ENCODE measurements at places on chromosomes 1 and 21. TPM values are rescaled to one million over a fixed set of nuclear protein-coding genes. Genes with fewer than 3 reads are reported as not detected.
A peak's percentile ranks its signal among the peaks of the same experiment; 100 is the strongest.

DNA sequence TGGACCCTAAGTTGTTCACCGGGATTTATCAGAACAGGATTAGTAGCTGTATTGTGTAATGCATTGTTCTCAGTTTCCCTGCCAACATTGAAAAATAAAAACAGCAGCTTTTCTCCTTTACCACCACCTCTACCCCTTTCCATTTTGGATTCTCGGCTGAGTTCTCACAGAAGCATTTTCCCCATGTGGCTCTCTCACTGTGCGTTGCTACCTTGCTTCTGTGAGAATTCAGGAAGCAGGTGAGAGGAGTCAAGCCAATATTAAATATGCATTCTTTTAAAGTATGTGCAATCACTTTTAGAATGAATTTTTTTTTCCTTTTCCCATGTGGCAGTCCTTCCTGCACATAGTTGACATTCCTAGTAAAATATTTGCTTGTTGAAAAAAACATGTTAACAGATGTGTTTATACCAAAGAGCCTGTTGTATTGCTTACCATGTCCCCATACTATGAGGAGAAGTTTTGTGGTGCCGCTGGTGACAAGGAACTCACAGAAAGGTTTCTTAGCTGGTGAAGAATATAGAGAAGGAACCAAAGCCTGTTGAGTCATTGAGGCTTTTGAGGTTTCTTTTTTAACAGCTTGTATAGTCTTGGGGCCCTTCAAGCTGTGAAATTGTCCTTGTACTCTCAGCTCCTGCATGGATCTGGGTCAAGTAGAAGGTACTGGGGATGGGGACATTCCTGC, 3.9 kb upstream of the OLFML3 start:
- no peak for DNase-seq

GRCh38 chr1:35475856-35476674, 81.1 kb downstream of the KIAA0319L start:
- DNase-seq: no peak

- no peak for DNase-seq
These were observed 12.4 kb upstream of the RCAN3 start for GRCh38 chr1:24490101-24490781.

DNA sequence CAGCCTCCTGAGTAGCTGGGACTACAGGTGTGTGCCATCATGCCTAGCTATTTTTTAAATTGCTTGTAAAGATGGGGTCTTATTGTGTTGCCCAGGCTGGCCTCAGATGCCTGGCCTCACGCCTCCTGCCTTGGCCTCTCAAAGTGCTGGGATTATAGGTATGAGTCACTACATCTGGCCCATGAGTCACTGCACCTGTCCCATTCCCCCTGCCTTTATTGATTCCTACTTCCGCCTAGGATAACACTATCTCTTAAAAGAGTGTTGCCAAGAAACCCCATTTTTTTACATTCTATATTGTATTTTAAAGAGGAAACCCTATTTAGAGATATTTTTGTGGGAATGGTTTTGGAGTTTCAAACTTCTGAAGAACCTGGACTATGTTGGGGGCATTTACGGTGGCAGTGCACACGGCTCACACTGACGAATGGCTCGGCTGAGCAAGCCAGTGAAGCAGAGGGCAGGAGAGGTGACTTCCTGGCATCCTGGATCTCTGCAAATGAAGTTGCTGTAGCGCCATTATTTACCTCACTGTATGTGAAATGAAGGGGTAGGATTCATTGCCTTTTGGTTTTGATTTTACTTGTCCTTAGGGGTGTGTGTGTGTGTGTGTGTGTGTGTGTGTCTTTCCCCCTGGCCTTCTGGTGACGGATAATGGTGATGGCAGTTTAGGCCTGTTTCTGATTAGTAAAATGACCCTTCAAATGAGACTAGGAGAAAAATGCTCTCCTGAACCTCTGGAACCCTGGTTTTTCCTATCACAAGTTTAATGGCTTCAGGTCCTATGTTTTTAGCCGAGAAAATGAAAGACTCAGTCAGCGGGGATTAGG, 22.5 kb downstream of the KIF26B start:
- no peak for DNase-seq

GBP1 gene
- total RNA-seq: 0.82 TPM

ACOT11 gene
- 6.4 TPM for total RNA-seq

GRCh38 chr21:28899744-28900143, 92.9 kb downstream of the LTN1 start:
- DNase-seq: no peak

DNA sequence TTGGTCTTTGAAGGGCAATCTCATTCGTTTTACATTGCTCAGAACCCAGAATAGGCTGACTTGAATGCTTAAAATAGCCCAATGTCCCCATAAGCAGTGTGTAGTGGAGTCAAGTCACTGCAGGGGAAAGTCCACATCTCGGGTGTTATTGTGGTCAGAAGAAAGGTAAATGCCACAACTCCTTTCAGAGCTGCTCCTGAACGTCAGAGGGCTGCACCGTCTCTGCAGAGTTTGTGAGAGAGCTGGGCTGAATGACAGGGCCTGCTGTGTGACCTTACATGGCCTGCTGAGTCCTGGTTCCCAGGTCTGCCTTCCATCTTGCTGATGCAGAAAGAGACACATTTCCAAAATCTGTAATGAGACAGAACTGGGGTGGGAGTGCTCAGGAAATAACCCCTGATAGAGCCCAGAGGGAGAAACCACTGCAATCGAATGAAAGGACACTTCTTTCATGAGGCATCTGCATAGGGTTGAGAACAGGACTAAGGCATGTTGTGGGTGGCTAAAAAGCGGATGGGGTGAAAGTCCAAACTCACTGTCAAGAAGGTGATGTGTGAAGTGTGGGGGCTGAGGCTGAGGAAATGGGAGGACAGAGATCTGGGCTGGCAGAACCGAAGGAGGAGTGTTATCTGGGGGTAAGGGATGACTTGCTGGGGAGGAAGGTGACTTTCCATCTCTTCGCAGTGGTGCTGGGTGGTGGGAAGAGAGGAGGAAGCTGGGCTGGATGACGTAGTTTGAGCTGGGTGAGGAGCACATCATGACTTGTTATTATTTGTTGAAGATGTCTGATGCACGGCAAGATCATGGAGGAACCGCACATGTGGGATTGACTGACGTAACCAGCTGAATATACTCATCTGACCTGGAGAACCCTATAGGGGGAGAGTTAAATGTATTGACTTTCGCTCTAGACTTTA, 33.7 kb downstream of the XCL2 start:
- DNase-seq: no peak

DNA sequence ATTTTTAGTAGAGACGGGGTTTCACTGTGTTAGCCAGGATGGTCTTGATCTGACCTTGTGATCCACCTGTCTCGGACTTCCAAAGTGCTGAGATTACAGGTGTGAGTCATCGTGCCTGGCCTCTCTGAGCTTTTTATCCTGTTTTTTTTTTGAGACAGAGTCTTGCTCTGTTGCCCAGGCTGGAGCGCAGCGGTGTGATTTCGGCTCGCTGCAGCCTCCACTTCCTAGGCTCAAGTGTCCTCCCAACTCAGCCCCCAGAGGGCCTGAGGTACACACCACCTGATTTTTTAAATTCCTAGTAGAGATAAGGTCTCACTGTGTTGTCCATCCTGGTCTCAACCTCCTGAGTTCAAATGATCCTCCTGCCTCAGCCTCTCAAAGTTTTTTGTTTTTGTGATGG, 20.4 kb downstream of the SESN2 start:
- no peak for DNase-seq

DNA sequence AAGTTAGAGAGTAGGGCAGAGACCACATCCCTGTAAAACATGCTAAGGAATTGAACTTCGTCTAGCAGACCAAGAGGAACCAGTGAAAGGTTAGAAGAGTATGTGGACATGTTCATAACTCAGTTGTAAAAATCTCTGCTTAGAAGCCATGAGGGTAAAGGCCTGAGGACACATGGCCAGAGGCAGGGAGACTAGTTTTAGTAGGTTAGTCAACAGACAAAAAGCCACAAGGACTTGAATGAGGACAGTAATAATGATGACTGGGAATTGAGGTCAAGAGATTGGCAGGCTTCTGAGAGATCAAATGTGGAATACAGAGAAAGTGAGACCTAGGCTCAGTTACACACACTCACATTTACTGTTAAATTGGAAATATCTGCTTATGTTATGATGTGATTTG, 205.5 kb upstream of the HOOK1 start:
- DNase-seq: no peak

DNA sequence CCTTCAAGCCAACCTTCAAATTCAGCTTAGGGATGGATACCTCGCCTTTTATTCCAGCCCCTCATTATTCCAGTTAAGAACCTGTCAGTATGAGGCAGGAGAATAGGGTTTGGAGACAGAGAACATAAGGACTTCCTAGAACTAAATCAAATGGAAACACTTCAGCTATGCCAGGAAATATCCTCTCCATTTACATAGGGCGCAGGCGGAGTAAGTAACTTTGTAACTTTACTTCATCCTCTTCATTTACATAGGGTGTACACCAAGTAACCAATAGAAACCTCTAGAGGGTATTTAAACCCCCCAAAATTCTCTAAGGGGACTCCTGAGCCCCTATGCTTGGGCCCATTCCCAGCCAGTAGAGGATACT, 75.4 kb upstream of the ATF3 start:
- DNase-seq: no peak

DNA sequence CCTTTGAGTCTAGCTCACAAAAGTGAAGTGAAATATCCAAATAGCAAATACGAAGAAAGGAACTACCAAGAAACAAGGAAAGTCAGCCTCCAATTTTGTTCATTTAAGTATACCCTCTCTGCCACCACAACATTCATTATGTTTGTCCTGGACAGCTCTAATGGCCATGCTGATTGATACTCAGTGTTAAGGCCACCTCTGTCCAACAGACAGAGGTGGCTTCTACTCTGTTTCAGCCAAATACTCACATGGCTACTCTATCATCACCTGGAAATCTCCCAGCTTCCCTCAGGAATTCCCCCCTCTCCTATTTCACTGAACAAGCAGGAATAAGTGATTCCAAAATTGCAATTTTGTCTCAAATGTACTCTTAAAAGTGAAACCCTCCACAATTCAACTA, 10.7 kb downstream of the APP start:
- no peak for DNase-seq

KANK4 gene
- 2.9 TPM for total RNA-seq

GRCh38 chr1:22543679-22544078, 19.6 kb upstream of the EPHA8 start:
- no peak for DNase-seq

DNA sequence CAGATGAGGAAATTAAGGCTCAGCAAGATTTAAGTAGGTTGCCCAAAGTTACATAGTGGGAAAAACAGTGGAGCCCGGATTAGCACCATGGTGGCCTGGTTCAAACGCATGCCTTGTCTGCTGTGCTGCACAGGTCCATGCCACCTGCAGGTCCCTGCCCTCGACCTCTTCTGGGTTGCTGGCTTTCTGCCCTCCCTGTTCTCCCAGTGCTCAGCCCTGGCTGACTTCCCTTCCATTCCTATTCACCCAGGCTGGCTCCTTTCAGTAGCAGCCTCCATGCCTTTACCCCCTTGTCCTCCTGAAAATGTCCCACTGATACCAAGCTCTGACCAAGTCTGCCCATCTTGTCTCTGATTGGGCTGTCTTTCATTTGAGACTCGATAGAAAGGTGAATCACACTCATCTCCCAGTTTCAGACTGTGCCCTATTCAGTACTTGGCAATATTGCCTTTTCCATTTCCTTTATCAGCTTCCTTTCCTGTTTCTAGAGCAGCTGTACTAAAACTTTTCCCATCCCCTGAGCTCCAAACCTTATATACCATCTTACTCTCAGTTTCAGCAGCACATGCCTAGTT, 75.8 kb downstream of the ST3GAL3 start:
- DNase-seq: no peak

GRCh38 chr1:27414091-27414490, 21.7 kb downstream of the GPR3 start:
- DNase-seq: no peak

EDEM3 gene
- total RNA-seq: 48.5 TPM

GRCh38 chr1:14649976-14650375, 51.5 kb downstream of the KAZN start:
- DNase-seq: no peak

DNA sequence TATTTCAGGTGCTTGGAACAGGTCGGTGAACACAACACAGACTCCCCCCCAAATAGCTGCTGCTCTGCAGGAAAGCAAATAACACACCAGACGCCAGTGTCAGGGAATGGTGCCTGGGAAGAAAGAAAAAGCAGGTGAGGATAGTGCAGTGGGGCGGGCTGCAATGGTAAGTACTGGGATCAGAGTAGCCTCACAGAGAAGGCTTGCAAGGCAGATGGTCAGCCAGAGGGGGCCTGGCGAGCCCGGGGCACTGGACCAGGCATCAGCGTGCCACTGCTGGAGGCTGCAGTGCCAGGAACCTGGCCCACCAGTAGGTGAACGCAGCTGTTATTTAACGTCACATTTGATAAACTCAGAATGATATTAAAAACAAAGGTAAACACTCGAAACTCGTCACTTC, 60.0 kb downstream of the POFUT2 start:
- peak; percentile 72 for DNase-seq

GRCh38 chr21:38942748-38943211, 137.1 kb downstream of the ETS2 start:
- no peak for DNase-seq

CLCNKB gene
- 0.45 TPM for total RNA-seq

FAM177B gene
- total RNA-seq: 0.18 TPM

HHIPL2 gene
- 0.36 TPM for total RNA-seq

ABCD3 gene
- total RNA-seq: 57.1 TPM

- no peak for DNase-seq
These were observed 53.4 kb downstream of the RGS2 start for GRCh38 chr1:192862271-192862670.

GRCh38 chr1:7430047-7430608, 341.0 kb upstream of the VAMP3 start:
- no peak for DNase-seq

NBPF12 gene
- 26.0 TPM for total RNA-seq

DNA sequence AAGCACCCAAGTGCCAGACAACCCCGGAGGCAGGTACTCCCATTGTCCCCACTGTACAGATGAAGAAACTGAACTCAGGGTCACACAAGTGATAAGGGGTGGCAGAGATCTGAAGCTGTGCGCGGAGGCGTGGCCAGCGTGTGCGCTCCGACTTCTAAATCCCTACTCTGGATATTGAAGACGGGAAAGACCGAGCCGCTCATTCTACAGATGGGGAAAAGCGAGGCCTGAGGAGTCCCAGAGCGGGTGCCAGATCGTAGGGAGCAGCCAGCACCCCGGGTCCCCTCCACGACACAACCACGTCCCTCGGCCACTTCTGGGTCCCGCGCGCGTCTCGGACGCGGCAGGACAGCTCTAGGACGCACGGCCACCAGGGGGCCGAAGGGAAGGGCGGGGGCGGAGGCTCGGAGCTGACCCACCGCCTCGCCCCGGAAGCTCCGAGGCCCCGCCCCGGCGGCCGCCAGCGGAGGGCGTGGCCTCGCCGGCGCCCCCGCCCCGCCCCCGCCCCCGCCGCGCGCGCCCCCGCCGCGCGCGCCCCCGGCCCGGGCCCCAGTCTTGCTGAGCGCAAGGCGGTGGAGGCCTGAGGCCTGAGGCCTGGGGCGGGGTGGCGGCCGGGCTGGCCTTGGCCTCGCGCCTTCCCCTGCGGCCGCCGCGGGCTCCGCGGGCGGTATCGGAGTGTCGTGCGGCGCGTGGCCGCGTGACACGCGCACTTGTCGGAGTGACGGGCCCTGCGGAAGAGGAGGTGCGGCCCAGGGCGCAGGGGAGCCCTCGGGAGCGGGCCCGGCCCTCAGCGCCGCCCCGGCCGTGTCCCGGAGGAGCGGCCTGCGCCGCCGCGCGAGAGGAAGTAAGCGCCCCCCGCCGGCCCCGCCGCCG, at the start of gene H6PD:
H6PD (plus strand) TSS at position 552 of the 873 bp plus-strand sequence. CDS start 10,161 bp downstream, outside the sequence.
- DNase-seq: peak; percentile 91

Data from cerebellum (tissue), 4 donors.